ENCODE measurements at places on chromosomes 7 and 10.
A peak's percentile ranks its signal among the peaks of the same experiment; 100 is the strongest.

GRCh38 chr7:44058759-44059218, 6.6 kb downstream of the PGAM2 start:
- DNase-seq = no peak

DNA sequence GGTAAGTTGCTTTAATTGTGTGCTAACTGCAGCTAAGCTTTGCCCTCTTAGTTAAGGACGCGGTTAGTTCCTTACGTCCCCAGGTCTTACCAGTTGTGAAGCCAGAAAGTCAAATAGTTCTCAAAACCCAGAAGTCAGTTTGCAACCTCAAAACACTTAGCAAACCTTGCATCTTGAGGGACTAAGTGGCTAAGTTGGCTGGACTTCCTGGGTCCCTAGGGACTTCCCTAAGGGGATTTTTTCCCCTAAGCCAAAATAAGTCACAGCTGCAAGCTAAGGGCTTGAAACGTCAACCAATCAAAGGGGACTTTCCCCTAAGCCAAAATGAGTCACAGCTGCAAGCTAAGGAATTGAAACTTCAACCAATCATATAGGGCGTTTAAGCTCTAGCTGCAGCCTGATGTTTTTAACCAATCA, 36.2 kb upstream of the HECW1 start:
- DNase-seq = no peak

GRCh38 chr7:151411551-151411950, 1.7 kb upstream of the WDR86 start:
- no peak for DNase-seq

- no peak for DNase-seq
Measured at GRCh38 chr10:68032113-68032512, 43.0 kb downstream of the HERC4 start.

DNA sequence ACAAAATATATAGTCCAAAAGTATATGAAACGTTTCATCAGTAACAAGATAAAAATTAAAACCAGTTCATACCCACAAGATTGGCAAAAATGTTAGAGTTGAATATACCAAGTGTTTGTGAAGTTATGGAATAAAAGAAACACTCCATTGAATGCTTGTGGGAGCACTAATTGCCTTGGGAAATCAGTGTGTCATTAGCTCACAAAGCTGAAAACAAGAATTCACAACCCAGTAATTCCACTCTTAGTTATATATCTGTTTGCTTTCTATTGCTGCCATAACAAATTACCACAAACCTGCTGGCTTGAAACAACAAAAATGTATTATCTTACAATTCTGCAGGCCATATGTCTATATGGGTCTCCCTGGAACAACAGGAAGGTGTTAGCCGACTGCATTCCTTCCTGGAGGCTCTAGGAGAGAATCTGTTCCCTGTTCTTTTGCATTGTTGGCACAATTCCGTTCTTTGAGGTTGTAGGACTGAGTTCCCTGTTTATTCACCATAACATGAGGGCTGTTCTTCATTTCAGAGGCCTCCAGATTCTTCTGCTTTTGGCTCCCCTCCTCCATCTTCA, 45.7 kb downstream of the SEM1 start:
- DNase-seq = no peak

DNA sequence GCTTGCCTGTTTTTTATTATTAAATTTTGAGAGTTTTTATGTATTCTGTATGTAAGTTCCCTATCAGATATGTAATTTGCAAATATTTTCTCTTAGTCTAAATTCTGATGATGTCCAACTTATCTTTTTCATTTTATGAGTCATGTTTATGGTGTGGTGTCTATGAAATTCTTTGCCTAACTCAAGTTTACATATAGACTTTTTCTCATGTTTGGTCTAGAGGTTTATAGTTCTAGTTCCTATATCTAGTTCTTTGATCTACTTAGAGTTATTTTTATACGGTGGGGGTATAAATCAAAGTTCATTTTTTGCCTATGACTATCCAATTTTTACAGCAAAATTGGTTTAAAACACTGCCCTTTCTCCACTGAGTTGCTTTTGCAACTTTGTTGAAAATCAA, 26.3 kb upstream of the CCDC7 start:
- DNase-seq = no peak

DNA sequence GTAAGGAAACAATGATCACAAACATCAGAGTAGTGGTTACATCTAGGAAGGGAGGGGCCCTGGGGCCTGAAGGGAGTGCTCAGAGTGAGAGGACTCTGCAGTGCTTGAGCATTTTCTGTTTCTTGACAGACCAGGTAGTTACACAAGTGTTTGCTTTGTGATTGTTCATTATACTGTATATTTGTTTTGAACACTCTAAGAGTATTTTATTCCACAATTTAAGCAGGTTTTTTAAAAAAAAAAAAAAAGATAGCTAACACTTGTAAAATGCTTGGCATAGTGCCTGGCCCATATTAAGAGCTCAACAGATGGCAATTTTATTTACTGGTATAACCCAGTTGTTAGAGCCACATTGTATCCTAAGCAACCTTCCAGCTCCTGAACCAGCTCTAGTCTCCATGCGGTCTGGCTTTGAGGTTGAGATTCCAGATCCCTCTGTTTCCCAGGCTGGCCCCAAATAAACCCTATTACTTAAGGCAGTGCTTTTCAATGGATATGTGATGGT, 20.1 kb upstream of the ATXN7L1 start:
- DNase-seq = peak; percentile 94

GRCh38 chr10:89548673-89549072, 13.3 kb upstream of the SLC16A12 start:
- DNase-seq = no peak

DNA sequence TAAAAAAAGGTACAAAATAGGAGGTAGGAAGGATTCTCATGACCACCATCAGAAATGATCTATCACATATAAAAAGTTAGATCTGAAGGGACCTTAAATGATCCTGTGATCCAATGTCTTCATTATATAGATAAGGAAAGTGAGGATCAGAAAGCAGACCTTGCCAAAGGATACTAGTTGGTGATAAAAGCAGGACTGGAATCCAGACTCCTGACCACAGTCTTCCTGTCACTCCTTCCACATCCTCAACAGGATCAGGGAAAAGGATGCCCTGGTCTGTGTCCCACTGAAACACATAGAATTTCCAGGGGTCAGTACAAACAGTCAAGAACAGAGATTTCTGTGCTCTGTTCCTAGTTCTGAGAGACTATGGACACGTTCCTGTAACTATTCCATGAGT, 97.2 kb downstream of the SPAG6 start:
- DNase-seq = no peak

DNA sequence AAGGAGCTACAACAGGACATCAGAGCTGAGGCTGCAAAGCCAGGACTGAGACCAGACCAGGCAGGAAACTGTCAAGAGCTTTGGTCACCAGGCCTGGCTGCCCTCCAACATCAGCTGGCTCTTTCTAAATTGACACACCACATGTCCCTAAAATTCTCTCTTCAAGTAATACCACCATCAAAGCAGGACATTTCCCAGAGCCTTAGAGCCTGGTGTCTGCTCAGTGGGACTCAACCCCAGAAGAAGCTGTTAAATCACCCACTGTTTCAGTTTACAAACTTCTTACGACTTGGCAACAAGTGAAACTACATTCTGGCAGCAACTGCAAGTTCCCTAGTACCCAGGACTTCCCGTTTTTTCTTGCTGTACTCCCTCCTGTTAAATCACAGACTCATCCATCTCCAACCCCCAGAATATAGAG, 3.8 kb upstream of the IL6 start:
- DNase-seq = no peak

Measured in NCI-H1092 (cell line).